SK-MEL-5 (cell line): ENCODE measurements at places on chromosomes 12 and 14.

GRCh38 chr12:11022520-11022919, at the start of gene TAS2R19:
Gene TAS2R19 (minus strand): TSS chr12:11022620. CDS start chr12:11022571, 49 bp downstream.
- DNase-seq, result no peak

DNA sequence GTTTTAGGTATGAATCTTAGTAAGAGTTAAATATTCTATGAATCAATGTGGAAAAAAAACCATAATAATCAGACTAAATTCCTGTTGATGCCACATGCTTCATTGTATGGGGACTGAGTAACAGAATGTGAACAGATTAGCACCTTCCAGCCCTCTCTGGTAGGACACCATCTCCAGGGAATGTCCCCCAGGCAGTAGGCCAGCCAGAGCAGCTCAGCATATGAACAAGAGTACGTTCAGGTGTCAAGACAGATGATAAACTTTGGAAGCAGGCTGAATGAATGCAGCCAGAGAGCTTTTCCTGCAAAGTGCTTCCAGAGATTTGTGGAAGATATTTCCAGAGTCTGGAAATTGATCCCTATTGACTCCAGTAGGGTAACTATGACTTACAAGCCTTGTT, 204.4 kb downstream of the RPS29 start:
- DNase-seq, result no peak

DNA sequence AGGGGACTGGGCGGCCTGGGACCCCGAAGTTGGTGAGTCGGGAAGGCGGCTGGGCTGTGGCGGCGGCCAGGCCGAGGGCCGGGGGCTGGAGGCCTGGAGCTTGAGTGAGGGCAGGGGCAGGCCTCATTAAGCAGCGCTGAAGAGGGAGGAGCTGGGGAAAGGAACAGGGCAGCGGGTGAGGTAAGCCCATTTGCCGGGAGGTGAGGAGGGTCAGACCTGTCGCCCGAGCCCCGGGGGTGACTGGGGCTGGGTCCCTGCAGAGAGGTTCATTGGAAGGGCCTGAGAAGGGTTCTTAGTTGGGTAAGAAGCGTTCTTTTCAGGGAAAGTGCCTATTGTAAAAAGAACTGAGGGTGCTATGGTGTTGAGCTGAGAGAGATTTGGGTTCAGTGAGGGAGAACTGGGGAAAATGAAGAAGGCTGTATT, 441 bp downstream of the RAB5B start:
- DNase-seq, result peak; percentile 55

DNA sequence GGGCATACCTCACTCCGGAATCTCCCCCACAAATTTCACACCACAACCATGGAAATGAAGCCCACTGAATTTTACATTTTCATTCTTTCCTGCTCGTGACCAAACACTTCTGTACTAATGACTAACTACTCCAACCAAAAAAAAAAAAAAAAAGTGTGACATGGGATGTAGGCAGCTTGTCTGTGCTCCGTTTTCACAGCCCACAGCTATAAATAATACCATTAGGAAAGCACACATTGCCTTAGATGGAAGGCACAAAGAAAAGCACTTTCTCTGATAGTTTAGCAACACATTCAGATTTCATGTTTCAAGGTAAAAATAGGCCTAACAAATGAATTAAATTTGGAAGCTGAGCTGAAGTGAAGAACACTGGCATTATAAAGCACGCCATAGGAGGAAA, 42.5 kb downstream of the DUSP6 start:
- no peak for DNase-seq

- no peak for DNase-seq
Observed at GRCh38 chr12:51048661-51049251, 629 bp downstream of the LETMD1 start.

- no peak for DNase-seq
Observed at GRCh38 chr12:32993404-32993803, 96.8 kb upstream of the PKP2 start.

DNA sequence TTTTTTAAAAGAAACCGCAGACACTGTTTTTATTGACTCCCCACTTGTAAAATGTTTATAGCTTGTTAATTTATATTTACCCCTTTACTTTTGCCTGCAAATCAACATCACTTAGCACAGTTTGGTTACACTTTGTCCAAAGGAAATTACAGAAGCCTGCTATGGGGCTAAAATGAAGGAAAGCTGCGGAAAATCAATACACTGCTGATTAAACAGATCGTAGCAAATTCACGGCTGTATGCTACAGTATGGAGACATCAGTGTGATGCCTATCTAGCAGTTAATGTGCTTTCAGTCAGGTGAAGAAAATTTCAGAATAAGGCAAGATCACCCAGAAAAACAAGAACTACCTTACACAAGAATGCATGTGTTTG, 110.0 kb downstream of the FOXG1 start:
- no peak for DNase-seq

- DNase-seq, result no peak
Observed at GRCh38 chr12:663293-663871, at the start of gene NINJ2. Gene NINJ2 (minus strand): TSS chr12:663445. CDS start chr12:663360, 85 bp downstream.

- DNase-seq, result no peak
Observed at GRCh38 chr14:89384023-89384422, 33.0 kb downstream of the FOXN3 start.

DNA sequence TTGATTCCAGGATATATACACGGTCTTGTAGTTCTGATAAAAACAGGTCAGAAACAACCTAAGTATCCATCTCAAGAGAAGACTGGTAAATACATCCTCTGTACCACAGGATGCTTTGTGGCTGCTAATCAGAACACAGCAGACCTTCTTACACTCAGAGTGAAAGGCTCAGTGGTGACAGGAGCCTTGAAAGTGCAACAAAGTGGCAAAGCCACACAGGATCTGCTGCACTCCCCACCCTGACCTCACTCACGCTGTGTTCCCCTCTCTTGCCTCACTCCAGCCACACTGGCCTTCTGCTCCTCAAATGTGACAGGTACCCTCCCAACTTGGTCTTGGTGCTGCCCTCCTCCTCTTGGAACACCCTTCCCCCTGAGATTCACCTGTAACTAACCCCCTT, 98.1 kb upstream of the GRIP1 start:
- no peak for DNase-seq

DNA sequence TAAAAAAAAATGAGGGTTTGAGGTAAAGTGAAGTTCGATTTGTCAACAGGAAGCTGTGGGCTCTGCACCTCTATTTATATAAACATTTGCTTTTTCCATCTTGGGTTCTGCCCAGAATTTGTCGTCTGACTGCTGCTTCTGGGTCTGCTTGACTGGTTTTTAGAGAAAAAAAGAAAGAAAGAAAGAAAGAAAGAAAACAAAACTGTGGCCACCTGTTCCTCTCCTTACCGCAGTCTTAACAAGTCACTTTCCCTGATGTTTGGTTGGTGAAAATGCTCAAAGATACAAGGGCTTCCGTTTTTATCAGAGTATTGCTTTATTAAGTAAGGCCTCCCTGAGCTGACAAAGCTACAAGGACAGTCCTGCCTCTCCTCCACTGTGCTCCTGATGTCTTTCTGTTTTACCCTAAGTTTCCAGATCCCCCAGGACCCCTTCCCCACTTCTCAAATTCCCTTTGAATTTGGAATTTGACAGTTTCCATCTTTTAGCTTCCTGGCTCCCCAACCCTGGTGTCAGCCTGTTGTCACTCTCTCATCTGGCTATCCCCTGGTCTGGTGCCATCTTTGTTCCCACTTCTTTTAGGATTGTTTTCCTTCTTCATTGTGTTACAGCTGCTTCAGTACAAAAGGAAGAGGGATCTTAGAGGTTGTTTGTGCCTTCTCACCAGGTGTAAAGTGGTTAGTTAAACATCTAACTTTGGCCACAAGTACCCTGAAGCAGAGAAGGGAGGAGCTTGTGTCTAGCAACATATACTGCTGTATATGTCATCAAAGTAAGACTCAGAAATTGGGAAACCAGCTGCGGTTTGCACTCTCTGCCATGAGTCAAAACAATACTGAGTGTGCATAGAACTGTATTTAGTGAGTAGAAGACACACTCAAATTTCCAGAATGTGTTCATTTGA, 18.0 kb downstream of the MFAP5 start:
- no peak for DNase-seq

- DNase-seq, result peak; percentile 91
Observed at GRCh38 chr12:54216797-54217661, 28.2 kb upstream of the SMUG1 start.

- DNase-seq, result no peak
Observed at GRCh38 chr12:18079541-18080246, 10.3 kb downstream of the RERGL start.

- no peak for DNase-seq
Observed at GRCh38 chr12:50640321-50640939, 123.5 kb upstream of the ATF1 start.

GRCh38 chr14:26730929-26731618, 133.2 kb upstream of the NOVA1 start:
- DNase-seq, result peak; percentile 64

GRCh38 chr12:124395986-124396385, 101.1 kb downstream of the RFLNA start:
- peak; percentile 56 for DNase-seq

DNA sequence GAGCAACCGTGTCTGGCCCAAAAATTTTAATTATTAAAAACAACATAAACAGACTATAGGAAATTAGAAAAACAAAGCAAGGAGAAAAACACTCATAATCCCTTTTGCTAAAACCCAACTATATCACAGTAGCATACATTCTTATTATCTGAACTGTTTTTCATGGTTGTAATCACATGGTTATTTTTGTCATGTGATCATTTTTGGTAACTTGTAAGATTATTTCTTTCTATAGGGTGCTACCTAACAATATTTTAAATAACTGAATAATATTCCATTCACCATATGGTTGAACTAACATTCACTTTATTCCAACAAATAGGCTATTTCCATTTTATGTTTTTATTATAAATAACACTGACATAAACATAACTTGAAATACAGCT, 23.0 kb upstream of the HECTD1 start:
- no peak for DNase-seq

DNA sequence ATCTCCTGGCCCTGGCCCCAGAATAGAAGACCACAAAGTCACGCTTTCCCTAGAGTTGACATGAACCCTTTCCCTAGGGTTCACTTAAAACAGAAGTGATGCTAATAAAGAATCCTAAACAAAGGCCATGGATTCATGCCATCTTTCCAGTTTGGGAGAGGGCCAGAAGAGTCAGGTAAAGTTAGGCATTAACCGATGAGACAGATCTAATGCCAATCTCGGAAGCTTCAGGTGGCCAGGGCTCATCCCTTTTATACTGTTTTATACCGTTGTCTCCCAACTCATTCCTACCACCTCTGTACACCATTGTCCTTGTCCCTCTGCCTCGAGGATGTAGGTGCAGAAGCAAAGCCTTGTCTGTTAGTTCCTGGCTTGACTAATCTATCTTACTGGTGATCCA, 22.8 kb upstream of the ACTR10 start:
- no peak for DNase-seq

- DNase-seq, result peak; percentile 82
Observed at GRCh38 chr12:6869049-6870021, 2.0 kb downstream of the TPI1 start.

GRCh38 chr12:18165889-18166288, 75.9 kb upstream of the RERGL start:
- no peak for DNase-seq

DNA sequence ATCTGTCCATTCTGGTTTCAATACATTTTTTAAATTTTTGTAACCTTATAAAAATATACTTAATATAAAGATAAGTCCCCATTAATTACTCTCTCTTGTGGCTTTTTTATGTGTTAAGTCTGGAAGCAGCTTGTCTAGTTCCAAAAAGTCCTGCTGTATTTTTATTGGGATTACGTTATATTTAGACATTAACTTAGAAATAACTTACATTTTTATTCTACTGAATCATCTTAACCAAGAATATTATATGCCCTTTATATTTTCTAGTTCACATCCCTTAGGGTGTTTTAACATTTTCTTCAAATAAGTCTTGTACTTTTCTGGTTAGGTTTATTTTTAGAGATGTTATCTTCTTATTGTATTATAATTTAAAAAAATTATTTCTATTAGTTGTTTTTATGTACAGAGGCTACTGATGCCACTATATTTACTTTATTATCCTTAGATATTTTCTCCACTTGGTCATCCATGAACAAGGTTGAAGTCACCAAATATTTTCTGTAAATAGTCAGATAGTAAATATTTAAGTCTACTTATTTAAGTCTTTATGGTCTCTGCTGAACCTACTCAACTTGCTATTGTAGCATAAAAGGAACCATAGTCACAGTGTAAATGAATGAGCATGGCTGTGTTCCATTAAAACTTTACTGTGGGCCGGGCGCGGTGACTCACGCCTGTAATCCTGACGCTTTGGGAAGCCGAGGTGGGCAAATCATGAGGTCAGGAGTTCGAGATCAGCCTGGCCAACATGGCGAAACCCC, 132.4 kb upstream of the NEDD1 start:
- no peak for DNase-seq

- no peak for DNase-seq
Observed at GRCh38 chr12:62400135-62400534, 66.5 kb upstream of the MON2 start.
